ENCODE measurements at places on chromosomes 1 and 21.

DNA sequence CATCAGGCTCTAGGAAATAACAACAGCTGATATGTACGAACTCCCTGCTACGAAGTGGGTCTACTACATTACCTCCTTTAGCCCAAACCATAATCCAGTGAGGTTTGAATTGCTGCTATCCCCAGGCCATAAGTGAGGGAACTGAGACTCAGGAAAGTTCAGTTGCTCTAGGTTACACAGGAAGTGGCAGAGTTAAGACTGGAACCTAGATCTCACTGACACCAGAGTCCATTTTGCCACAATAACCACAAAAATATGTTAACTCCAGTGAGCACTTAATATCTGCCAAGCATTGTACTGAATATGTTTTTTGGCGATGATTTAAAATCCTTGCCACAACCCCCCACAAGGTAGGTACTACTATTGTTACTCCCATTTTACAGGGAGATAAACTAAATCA lies 8.9 kb upstream of the TADA1 start:
- no peak for DNase-seq

DNA sequence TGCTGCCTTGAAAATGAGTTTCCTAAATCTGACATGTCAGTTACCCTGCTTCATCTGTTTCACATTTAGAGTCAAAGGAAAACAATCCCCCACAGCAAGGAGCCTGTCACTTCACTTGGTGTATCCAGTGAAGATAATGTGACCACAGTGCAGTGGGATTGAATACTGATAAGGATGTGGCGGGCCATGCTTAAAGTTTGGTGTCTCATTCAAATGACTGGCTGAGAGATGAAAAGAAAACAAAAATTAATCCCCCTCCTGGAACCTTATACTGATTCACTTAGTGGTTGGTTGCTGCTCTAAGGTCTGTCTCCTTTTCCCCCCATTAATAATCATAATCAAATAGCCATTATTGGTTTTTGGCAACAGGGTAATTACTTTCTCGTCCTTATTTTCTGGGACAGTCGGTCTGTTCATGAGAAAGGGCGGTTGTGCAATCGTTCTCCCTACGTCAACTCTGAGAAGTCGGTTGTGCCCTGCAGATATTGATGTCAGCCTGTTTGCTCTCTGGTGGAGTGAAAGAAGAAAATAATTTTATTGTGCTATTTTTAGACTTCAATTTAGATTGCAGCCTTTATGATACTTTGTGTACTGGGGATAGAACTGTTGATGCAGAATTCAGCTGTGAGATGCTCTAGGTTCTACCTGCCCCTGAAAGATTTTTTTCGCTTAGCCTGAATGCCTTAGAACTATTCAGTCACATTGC lies 360.2 kb downstream of the DISC1 start:
- no peak for DNase-seq

DNA sequence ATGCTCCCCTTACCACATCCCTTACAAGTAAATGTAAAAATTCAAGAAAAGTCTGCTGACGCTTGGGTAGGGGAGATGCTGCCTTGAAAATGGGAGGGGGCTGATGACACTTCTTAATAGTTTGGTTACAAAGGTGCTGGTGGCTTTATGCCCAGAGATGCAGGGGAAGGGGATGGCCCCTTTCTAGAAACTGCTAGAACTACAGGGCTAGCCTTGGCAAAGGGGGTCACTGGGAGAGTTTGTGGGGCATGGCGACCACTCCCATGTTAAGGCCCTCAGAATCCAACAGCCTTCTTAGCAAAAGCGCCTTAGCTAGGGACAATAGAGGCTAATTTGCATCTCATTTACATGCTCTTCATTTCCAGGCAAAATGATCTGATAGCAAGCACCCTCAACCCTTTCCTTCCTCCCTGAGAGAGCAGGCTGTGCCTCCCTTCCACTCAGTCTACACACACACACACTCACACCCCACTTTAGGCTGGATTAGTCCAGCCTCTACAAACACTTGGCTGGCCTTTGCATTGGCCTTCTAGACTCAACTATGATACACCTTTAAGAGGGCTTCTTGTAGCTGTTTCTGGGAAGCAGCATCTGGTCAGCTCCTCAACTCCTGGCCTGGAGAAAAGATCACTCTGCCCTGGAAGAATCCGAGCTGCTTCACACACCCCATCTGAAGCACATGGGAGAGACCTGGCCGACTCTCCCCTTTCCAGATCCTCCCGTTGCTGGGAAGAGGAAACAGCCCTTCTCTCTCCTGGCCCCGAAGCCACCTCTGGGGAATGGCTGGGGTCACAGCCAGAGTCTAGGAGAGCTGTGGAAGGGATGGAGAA lies 1.7 kb downstream of the SEMA6C start:
- no peak for DNase-seq

- no peak for DNase-seq
These were observed 865 bp downstream of the ATP5IF1 start for GRCh38 chr1:28236656-28237322.

- no peak for DNase-seq
These were observed 78.8 kb downstream of the CEP350 start for GRCh38 chr1:180033390-180033789.

GRCh38 chr1:24996456-24996855 lies 66.4 kb upstream of the RUNX3 start:
- DNase-seq: no peak

GRCh38 chr21:20943561-20943997 lies 54.6 kb upstream of the NCAM2 start:
- no peak for DNase-seq

DNA sequence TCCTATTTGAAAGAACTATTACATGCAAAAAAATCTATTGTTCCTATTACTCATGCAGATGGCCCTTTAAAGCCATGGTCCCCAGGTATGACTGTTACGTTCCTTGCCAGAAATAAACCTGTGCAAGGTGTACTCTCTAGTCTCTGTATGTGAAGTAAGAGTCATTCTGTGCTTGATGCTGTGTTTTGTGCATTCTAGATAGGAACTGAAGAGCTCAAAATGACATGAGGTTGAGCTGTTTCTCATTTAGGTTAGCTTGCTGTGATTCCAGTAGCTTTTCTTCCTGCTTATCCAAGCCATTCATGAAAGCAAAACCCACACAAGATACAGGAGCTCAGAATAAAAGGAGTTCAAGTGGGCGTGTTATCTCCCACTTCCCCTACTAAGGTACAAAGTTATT lies 64.3 kb upstream of the ZNF326 start:
- no peak for DNase-seq

DNA sequence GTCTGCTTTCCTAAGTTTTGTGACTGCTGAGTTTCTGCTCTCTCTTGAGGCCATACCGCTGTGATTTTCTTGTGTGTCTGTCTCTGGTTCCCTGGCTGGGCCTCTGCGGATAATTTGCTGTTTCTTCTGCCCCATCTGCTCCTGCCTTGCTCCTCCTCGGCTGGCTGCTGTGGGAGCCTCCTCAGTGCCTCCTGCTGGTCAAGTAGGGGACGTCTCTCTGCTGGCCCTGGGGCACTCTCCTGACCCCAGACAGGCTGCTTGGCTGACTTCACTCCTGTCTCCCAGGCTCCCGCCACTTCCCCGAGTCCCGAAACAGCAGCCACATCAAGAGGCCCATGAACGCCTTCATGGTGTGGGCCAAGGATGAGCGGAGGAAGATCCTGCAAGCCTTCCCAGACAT lies 28.5 kb downstream of the ETNK2 start:
- no peak for DNase-seq

GRCh38 chr1:55065648-55066047 lies 26.3 kb downstream of the PCSK9 start:
- DNase-seq: no peak

GRCh38 chr21:36461918-36462486 lies 17.9 kb downstream of the CLDN14 start:
- DNase-seq: no peak

DNA sequence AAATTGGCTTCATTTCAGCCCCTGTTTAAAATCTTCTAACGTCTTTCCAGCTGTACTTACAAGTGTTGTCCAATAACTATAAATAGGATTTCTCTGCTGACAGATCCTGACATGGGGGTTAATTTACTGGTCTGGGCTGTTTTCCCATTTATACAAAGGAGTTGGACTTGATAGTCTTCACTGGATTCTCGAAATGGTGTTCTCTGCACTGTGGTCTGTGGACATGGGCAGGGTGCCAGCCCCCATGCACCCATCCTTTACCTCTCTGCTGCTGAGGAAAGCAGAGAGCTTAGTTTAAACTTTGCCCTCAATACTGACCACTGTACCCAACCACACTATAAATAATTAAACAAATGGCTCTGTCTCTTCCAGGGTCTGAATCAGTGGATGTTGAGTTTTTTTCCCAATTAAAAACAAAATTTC lies 5.2 kb downstream of the DIO1 start:
- no peak for DNase-seq

Data from stimulated activated CD8-positive, alpha-beta memory T cell treated with anti-CD3 and anti-CD28 coated beads, Interleukin-2, amount 100 ng/mL, for 1 hour (primary cell).